HFFc6 (cell line): ENCODE measurements at places on chromosomes 11 and 22.

DNA sequence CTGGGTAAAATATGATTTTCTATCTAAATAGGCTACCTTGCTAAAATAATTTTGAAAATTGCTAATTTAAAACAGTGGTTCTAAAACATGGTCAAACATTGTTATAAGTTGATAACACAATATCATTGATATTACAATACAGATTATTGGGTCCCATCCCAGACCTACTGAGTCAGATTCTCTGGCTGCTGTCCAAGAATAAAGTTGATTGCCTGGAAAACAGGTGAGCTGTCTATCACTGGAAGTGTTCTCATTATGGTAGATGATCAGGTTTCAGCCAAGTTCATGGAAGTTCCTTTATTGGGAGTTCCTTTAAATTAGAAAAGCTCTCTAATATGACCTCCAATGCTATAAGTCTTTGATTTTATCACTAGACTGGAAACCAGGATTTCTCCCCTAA, 52.3 kb downstream of the SC5D start:
- DNase-seq, result no peak

DNA sequence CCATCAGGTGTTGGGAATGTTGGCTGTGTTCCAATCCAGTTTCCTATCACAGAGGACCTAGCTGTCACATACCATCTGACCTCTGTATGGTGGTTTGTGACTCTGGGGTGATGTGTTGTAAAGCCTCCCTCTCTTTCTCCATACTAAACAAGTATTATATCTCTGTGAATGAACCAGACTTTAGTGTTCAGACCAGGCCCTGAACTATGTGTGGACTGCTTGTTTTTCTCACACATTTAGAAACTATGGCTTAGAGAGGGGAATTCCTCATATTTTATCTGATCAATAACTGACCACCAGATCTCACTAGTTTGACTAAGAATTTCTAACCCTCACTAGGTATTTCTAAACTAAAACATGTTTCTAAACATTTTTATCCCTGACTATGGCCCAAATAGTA, 17.5 kb downstream of the NCR3LG1 start:
- DNase-seq, result no peak

GRCh38 chr11:62671236-62671607, 251 bp upstream of the UQCC3 start:
- DNase-seq, result no peak

GRCh38 chr11:130617001-130617400, 168.6 kb downstream of the ADAMTS15 start:
- no peak for DNase-seq
